Smooth muscle cell of the pulmonary artery (primary cell): ENCODE measurements at places on chromosomes 13 and 19. TPM values are rescaled to one million over a fixed set of nuclear protein-coding genes. Genes with fewer than 3 reads are reported as not detected.

The CAPNS1 gene
- total RNA-seq = 461 and 505 TPM in 2 replicates

The HRC gene
- total RNA-seq = 0.53 and 0.65 TPM in 2 replicates

The IZUMO2 gene
- not detected in 2 replicates for total RNA-seq

The CBY2 gene
- total RNA-seq = not detected in 2 replicates

The GPR4 gene
- total RNA-seq = 0.53 and 0.78 TPM in 2 replicates

The WASF3 gene
- 17.1 and 17.8 TPM in 2 replicates for total RNA-seq

The NAPSA gene
- total RNA-seq = 0.33 and 0.36 TPM in 2 replicates

The MAST1 gene
- 0.07 and 0.36 TPM in 2 replicates for total RNA-seq

The CDC42EP5 gene
- 17.4 and 21.0 TPM in 2 replicates for total RNA-seq

The CRX gene
- total RNA-seq = not detected in 2 replicates

The PODNL1 gene
- 3.2 and 5.9 TPM in 2 replicates for total RNA-seq

The RUBCNL gene
- 0.13 and 2.7 TPM in 2 replicates for total RNA-seq

The SHISA7 gene
- not detected in 2 replicates for total RNA-seq

The ARMC6 gene
- 28.7 and 51.1 TPM in 2 replicates for total RNA-seq
